ENCODE measurements at places on chromosomes 13 and 19.
A peak's percentile ranks its signal among the peaks of the same experiment; 100 is the strongest.

DNA sequence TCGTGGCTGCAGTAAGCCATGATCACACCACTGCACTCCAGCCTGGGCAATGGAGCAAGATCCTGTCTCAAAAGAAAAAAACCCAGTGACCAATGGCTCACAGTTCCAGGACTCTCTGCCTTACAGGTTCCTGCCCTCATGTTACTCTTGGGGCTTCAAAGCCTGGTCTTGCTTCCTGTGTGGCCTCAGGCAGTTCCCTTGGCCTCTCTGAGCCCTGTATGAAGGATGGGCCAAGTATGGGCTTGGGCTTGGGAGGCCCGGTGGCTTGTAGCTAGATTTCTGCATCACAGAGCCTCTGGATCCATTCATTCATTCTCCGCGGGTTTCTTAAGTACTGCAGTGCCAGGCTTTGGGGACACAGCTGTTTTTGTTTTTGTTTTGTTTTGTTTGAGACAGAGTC, 780 bp upstream of the TSPAN16 start:
- DNase-seq, result no peak

DNA sequence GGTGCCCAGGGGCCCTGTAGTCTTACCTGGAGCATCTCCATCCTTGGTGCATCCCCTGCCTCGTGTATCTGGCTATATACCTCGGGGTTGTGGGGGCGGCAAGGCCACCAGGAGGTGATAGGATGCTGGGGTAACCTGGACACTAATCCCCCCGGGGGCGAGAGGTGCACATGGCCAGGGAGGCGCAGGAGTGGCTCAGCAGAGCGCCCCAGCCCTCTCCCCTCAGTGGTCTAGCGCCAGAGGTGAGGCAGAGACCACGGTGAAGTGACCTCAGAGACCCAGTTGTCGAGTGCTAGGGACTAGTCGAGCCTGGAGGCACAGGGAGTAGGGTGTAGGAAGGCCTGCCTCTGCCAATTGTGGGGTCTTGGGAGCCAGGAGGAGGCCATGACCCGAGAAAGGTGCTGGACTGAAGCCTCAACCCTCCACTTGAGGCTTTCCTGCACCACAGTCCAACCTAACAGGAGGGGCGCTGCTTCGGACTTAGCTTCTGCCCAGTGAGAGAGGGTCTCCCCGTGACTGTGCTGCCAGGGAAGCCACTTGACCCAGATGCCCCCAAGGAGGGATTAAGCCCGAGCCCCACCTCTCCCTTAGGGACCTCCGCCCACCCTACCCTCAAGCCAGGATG, at the start of gene LHB:
TSS of gene LHB (minus strand) at position 51 of the 625 bp plus-strand sequence. CDS start at position 41, 10 bp downstream.
- no peak for DNase-seq

- DNase-seq, result no peak
These were observed 15.8 kb downstream of the GRIK5 start for GRCh38 chr19:42054205-42054604.

DNA sequence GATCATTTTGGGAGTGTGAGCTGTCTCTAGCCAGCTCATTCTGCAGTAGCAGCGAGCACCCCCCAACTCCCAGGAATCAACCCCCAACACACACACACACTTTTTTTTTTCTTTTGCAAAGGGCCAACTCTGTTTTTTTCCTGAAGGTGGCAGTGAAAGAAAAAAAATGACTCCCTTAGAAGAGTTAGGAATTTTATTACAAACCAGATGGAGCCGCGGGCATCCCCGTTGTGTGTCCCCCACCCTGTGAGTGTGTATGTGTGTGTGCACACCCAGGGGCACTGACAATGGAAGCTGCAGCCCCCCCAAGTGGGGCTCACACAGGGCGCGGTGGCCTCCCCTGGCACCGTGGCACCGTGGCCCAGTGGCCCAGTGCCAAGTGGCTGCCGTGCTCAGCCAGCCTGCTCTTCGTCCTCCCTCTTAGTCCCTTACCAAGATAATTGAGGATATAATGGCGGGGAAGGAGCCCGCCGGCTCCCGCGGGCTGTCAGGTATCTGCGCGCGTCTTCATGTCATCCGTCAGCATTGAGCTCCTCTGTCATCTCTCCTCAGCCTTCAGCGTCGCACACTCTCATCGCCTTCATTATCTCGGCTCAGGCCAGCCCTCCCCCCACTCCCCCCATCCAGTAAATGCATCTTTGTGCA, 314.1 kb downstream of the ZNF536 start:
- DNase-seq, result peak; percentile 22

DNA sequence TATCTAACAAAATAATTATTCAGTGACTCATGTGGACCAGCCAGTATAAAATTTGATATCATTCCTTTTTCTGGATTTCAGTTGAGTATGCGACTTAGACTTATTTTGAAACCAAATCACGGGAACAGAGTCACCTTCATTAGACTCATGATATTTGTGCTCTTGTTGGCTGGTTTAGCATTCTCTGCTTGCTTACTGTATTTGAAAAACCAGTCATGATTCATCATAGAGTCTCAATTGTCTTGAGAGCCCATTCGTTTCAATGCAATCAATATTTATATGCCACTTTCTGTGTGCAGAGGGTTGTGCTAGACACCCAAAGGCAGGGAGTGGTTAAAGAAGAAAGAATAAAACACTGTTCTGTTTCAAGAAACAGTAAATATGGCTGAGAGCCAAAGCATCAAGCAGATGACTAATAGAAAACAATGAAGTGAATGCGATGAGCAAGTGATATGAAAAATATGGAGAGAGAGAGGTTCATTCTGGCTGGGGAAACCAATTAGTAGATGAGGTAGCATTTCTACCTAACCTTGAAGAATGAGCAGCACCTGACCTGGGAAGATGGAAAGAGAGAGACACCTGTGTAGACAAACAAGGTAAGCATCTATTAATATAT, 99.6 kb upstream of the MBNL2 start:
- peak; percentile 80 for DNase-seq

- DNase-seq, result no peak
These were observed 56.9 kb upstream of the KCTD4 start for GRCh38 chr13:45257638-45258333.

DNA sequence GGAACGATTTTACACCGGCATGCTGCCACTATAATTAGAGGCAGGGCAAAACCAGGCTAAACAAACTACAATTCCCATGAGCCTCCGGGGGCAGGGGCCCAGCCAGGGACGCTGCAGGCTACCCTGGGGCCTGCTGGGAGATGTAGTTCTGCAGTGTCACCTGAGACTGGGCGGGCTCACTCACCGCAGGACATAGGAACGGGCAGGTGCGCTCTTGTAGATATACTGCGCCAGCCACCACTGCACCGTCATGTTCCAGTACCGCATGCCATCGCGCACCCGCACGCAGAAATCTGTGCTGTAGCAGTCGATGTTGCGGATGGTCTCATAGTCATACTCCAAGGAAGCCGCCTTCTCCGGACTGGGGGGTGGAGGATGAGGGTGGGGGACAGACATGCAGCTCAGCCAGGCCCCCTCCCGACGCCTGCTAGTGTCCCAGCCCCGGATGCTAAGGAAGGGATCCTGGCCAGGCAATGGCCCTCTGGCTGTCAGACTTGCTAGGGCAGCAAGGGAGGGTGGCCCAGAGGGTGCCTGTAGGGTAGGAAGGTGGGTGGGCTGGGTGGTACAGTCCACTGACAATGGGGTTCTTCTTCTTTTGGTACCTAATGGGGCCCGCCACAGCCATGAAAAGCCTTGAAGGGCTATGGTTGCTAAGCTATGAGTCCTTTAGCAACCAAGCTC, 5.8 kb upstream of the TMC4 start:
- DNase-seq, result no peak

- DNase-seq, result peak; percentile 87
These were observed 1.0 kb downstream of the FSTL3 start for GRCh38 chr19:677201-677600.

- no peak for DNase-seq
These were observed 84.0 kb upstream of the GSX1 start for GRCh38 chr13:27708325-27708724.

- DNase-seq, result peak; percentile 79
These were observed 170.6 kb downstream of the FLT1 start for GRCh38 chr13:28324181-28324789.

- DNase-seq, result no peak
These were observed 63.9 kb downstream of the POSTN start for GRCh38 chr13:37534676-37535075.

DNA sequence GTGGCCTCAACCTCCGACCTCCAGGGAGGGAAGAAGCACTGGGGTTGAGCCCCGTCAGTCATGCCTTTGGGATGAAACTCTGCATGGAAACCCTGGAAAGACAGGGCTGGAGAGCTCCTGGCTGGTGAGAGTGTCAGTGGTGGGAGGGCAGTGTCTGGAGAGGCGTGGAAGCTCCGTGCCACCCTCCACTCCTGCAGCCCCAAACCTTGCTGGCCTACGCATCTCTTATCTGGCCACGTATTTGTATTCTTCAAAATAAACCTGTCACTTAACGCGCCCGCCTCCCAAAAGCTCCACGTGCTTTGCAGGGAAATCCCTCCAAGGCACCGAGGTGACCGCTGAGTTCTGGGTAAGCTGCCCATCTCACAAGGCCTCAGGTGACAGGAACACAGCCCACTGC, 84.3 kb downstream of the TEX29 start:
- no peak for DNase-seq

DNA sequence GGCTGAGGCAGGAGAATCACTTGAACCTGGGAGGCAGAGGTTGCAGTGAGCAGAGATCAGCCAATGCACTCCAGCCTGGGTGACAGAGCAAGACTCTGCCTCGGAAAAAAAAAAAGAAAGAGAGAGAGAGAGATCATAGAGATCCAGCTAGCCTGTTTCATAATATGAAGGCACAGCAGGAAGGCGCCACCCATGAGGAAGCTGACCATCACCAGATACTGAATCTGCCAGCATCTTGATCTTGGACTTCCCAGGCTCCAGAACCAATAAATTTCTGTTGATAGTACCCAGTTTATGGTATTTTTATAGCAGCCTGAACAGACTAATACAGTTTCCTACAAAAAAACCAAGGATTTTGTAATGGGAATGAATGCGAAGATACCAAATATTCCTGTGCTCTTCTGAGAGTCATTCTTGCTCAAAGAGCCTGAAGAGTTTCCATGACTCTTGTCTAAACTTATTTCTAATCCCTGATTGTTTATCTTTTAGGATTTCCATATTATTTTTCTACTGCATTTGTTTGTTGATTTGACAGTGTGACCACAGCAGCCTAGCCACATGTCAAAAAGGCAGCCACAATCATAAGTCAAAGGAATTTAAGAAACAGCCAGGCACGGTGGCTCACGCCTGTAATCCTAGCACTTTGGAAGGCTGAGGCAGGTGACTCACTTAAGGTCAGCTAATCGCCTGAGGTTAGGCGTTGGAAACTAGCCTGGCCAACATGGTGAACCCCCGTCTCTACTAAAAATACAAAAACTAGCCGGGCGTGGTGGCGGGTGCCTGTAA, 37.7 kb upstream of the PDCD5 start:
- DNase-seq, result peak; percentile 22

DNA sequence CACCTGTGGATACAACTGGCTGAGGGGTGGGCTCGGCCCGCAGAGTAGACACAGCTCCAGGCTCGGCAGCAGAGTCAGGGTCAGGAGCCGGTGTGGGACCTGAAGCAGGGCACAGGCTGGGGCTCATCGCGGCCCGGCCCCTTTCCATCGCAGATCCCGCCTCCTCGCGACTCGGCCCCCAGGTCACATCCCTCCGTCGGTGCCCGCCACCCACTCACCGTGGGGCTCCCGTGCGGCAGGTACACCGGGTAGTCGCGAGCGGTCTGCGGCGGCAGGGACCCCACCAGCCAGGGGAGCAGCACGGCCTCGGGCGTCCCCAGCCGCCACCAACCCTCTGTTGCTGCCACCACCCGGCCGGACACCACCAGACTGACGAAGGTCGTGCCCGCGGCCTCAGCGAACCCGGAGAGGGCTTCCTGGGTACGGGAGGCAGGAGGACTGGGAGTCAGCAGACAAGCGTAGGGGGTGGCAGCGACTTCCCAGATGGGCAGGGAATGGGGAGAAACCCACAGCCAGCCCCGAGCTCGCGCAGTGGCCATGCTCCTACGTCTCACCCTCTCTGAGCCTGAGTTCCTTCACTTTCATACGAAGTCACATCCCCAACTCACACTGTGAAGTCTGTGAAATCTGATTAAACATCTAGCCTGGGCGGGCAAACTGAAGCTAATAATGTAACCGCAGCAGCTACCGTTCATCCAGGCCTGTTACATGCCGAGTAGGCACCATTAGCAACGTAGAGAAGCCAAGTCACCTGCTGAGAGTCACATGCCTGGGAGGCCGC, 3.7 kb downstream of the FUZ start:
- peak; percentile 70 for DNase-seq

DNA sequence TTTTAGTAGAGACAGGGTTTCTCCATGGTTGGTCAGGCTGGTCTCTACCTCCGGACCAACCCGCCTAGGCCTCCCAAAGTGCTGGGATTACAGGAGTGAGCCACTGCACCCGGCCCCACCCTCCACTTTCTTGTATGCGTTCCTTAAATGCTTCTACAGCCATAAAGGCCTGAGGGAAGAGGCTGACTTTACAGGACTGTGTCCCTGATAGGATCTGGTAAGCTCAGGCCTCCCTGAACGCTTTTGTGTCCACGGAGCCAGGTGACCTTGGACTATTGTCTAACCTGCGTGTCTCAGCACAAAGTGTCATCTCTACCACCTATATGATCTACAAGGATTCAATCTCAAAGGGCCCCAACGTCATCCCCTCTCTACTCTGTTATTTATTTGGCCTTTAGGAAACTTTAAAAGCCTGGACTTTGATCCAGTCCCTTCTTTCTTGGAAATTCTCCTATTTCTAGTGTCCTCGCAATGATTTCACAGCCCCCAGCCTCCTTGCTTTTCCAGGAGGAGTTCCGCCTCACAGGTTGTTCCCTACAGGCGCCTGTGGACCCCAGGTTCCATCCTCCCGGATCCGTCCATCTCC, 701 bp downstream of the ZNF552 start:
- DNase-seq, result no peak

DNA sequence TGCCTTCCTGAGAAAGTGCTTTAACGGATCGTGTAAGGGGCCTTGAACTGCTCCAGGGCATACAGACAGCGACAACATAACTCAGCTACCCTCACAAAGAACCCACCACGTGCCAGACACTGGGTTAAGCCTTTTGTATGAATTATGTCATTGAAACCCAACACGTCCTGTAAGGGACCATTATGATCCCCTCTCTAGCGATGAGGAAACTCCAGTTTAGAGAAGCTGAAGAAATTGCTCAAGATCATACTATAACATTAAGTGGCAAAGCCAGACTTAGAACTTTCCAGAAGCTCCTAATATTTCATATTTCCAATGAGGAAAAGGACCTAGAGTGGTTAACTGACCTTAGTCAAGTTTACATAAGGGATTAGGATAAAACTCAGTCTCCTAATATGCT, 57.0 kb upstream of the RAP2A start:
- no peak for DNase-seq

Measured in choroid plexus epithelial cell (primary cell).